ENCODE measurements at places on chromosomes 7 and 10. TPM values are rescaled to one million over a fixed set of nuclear protein-coding genes. Genes with fewer than 3 reads are reported as not detected.

Gene SLC26A5
- not detected for total RNA-seq

Gene PPP1R3C
- total RNA-seq, result 218 TPM

Gene C7orf57
- not detected for total RNA-seq

Gene ADAM22
- 9.9 TPM for total RNA-seq

Gene HIBADH
- 39.1 TPM for total RNA-seq

Gene TRPV5
- not detected for total RNA-seq

Gene SEMA4G
- 0.52 TPM for total RNA-seq

Gene NRP1
- 120 TPM for total RNA-seq

Gene MPP7
- 5.7 TPM for total RNA-seq

Gene TSPAN15
- total RNA-seq, result 72.0 TPM

Gene TFEC
- 2.1 TPM for total RNA-seq

Gene NUTM2A
- 1.0 TPM for total RNA-seq

Gene PDSS1
- total RNA-seq, result 7.3 TPM

Gene TFPI2
- total RNA-seq, result 1.0 TPM

Gene VPS37D
- 3.1 TPM for total RNA-seq

Gene H2BK1
- total RNA-seq, result not detected

Gene CYP26A1
- total RNA-seq, result 0.52 TPM

Gene LRMDA
- 7.3 TPM for total RNA-seq

Gene TAS2R41
- total RNA-seq, result not detected

Gene ELAPOR2
- total RNA-seq, result 7.8 TPM

Gene SOSTDC1
- 8.4 TPM for total RNA-seq

Gene ADCYAP1R1
- 7.8 TPM for total RNA-seq

Gene PAX4
- total RNA-seq, result not detected
